T1000 (cell line): ENCODE measurements at places on chromosomes 1 and 21.

DNA sequence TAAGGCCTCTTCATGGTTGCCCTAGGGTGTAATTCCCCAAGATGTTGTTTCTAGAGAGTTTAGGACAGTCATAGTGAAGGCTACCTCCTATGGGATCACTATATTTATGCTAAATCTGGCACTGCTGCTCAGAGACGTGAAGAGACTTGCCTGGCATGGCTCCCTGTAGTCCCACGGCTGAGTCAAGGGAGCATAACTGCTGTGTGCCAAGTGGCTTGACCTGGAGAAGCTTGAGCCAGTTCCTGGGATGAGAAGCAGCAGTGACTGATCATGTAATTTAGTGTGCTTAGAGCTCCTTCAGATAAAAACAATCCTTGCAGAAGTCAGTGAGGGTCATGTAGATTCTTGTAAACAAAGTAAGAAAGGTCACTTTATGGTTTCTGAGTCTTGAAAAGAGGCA is 68.9 kb upstream of the TSPAN2 start:
- peak; percentile 26 for DNase-seq

DNA sequence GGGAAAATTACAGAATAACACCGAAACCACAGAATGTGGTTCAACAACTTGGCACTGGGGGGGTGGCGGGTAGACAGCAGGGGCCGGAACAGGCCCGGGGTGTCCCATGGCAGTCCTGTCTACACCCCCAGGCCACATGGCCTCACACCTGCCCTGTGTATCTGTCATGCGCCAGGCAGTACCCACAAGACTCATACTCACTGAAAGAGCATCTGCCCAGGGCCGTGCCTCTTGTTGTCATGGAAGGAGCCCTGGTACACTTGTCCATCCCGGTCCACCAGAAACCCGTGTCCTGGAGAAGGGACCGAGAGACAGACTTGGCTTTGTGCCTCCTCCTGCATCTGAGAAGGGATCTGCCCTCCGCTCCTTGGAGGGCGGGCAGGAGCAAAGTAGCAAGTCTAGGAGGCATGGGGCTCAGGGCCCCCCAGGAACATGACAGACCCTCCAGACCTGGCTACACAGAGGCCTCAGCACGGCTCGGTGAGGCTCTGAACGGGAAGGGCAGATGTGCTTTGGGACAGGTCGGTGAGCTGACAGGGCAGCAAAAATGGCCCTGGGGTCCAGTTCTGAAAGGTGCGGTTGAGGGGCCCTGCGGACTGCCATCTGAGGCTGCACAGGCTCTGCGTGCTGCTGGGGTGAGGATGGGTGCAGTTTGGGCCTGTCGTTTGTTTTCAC is 5.6 kb downstream of the MORN1 start:
- no peak for DNase-seq

DNA sequence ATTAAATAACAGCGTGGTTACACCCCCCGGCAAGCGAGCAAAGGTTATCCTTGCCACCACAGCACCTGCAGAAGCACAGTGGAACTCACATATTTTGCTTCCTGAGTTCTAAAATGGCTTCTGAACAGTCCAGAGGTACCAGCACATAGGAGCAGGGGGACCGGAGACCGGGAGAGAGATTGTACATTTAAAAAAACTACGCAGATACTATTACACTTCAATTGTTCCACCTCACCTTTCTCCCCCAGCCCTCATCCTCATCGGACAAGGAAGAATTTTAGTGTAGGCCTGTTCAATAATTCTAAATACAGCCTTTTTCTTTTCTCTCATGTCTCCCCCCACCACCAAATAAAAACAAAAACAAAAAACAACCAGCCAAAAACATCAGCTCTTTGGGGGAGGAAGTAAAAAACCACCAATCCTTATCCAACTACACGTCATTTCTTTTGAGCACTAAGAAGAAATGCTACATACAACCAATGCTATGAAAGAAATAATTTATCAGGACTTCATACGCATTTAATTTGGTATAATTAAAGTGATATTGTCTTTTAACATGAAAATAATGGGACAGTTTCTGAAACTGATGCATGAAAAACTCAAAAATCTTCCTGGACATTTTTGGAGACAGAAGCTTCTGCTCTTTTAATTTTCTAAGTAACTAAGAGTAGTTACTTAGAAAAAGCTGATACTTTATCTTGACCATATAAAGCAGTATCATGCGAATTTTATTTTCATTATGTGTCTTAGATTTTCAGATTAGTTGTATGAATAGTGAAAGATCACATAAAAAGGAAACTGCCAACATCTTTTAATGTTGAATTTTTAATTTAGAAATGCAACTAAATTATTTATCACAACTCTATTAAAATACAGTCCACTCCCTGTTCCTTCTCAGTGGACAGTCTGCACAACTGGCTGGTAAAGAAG is 9.1 kb downstream of the CDKN2C start:
- peak; percentile 9 for DNase-seq

- no peak for DNase-seq
Measured at GRCh38 chr1:172452536-172453152, 8.8 kb upstream of the PIGC start.

DNA sequence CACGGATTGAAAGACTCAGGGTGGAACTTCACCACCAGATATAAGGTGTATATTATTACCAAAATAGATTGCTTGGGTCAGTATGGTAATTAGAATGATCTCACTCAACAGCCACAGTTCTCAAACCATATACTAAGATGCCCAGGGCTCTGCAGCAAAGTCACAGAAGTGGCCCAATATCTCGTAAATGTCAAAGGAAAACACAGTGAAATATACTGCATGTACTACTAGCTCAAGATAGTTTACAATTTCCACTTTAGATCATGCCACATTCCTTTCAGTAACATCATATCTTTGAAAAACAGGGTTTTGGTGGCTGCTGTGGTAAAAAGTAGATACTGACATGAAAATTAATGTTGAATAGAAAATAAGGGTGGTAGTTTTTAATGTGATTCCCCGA is 180.3 kb upstream of the ATP1B1 start:
- DNase-seq: no peak

GRCh38 chr1:45306319-45306718 is 20.4 kb upstream of the HPDL start:
- no peak for DNase-seq

DNA sequence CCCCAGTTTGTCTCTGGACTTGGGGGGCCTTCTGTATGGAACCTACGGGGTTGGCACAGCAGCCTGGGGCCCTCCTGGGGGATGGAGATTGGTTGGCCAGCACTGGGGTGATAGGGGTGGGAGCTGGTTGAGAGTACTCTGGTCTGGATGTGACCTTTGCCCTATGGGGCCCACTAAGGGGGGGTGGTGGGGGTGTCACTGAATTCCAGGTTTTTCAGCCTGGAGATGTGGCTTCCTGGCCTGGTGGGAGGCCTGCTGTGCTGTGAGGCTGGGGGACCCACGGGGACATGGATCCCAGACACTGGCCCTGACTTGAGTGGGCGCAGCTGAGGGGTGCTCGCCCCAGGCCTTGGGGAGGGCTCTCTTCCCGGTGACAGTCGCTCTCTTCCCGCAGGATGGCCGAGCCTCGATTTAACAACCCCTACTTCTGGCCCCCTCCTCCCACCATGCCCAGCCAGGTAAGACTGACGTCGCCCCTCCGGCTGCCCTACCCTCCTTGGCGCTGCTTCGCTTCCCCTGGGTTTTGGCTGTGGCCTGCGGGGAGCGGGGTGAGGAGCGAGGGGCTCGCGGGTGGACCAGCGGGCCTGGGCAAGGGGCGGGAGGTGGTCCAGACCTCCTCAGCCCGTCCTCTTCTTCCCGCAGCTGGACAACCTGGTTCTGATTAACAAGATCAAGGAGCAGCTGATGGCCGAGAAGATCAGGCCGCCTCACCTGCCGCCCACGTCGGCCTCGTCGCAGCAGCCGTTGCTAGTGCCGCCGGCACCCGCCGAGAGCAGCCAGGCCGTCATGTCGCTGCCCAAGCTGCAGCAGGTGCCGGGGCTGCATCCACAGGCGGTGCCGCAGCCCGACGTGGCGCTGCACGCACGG is 19.6 kb downstream of the ZNF362 start:
- no peak for DNase-seq

GRCh38 chr1:48875552-48876329 is 99.0 kb upstream of the BEND5 start:
- no peak for DNase-seq

DNA sequence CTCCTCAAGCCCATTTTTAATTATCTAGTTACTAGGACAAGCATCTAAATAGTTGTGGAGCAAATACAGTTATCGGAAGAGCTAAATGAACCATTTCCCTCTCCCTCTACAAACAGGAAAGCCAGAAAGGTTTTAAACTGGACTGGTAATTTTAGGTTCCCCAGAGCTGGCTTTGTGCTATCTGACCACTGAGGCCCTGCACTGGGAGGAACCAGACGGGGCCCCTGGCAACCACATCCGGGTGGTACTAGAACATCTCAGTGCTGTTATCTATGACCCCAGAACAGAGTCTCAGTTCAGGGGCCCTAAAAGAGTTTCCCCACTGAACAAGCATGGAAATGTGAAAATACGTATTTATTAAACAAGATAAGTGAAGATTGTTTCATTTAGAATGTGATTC is 7.7 kb upstream of the RSPH1 start:
- no peak for DNase-seq

DNA sequence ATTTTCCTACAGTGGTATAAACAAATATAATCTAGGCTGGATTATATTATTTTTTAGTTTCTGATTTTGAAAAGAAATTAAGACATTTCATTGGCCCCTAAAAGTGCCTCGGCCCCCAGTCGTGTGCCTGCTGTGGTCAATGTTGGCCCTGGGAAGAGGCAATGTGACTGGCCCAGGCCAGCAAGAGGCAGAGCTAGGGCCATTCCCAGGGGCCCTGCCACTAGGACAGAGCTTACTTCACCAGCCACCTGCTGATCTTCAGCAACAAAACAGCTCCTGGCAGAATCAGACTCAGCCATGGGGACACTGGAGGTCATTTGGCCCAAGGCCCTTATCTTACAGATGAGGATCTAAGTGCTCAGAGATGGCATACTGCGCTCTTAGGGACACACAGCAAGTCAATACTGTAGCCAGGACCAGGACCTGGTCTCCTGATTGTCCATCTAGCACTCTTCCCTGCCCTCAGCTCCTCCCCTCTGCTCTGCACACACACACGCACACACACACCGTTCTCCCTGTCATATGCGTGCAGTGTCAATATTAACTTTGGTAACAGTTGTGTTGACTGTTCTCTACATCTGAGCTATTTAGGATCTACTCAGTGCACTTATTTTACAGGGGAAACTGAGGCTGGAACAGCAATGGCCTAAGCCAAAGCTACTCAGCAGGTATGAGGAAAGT is 16.6 kb upstream of the KLHDC7A start:
- DNase-seq: no peak

DNA sequence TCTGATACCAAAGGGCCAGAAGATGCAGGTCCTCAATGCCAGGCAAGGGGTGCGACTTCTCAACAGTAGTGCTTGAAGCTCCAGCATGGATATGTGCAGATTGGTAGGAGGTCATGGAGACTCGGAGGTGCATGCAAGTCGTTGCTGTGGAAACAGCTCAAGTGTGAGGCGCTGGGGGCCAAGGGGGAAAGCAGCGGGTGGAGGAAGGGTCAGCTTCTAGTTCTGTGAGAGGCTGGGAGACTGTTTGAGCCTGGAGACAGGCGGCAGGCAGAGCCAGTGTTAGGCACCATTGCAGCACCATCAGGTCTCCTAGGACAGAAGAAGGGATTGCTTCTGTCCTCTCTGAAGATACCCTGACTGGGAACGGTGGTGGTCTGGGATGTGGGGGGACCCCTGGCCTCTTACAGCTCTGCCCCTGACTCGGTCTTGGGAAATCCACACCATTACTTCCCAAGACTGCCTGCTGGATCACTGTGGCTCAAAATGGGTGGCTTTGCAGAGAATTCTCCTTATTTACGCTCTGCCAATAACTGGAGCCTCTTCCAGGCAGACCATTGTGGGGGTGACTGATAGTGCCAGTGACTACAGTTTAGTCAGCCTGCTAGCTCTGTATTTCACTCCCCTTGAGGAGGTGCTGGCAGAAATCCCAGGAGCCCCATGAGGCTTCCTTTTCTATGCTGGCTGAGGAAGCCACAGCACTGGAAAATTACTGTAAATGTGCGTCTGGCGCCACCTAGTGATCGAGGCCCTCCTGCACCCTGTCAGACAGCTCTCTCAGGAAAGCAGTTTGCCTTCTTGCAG is 46.3 kb upstream of the VANGL1 start:
- DNase-seq: peak; percentile 93

DNA sequence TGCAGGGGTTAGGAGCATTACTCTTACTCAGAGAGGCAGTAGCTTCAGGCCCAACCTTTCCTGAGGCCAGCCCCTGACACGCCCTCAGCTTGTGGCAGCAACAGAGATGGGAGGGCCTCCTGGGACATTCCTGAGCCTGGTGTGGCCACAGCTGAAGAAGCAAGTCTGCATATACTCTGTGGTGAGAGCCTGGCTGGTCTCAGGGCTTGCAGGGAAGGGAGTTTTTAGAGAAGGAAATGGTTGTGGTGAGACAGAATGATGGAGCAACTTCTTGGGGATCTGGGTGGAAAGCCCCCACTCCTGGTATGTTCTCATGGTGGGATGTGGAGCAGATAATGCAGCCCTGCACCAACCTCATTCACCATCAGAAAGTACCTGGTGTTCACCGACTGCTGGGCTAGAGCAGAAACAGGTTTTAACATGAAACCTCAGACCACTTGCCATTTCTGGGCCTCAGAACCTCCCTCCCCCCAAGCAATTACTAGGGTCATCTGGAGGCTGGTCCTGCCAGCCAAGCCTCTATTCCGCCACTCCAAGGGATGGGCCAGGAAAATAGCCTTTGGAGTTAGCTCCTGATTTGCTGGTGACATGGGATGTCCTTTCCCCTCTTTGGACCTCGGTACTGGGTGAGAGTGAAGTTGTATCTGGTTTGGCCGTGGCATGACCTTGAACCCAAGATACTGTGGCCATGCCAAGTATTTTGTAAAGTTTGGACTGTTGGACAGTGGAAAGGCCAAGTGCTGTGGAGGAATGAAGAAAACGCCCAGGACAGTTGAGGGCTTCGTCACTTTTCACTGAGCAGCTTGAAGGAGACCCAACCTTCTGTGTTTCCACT is 28.1 kb upstream of the RNF19B start:
- peak; percentile 84 for DNase-seq

DNA sequence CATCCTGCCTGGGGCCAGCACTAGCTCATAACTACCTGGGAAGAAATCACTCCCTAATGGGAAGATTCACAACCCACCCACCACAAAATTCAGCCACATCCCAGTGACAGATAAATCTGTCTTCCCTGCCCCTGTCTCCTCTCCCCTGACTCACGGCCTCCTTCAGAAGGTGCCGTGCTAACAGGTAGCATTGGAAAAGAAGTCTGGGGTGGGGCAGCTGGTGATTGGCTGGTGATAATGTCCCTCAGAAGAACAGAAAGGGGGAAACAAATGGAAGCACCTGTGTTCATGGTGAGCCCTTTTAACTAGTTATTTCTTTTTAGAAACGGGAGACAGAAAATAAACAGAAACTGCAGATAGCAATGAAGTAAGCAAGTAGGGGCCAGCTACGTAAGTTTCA is 29.1 kb downstream of the ITPKB start:
- no peak for DNase-seq
